Epithelial cell of proximal tubule (primary cell): ENCODE measurements at places on chromosomes 6 and 20. TPM values are rescaled to one million over a fixed set of nuclear protein-coding genes. Genes with fewer than 3 reads are reported as not detected.

GRCh38 chr6:162964488-162965140 is 236.8 kb downstream of the PACRG start:
- peak; percentile 4 for DNase-seq

- no peak for DNase-seq
Observed at GRCh38 chr6:381742-382461, 9.7 kb upstream of the IRF4 start.

- no peak for DNase-seq
Observed at GRCh38 chr20:18543216-18543615, 24.0 kb upstream of the SMIM26 start.

DNA sequence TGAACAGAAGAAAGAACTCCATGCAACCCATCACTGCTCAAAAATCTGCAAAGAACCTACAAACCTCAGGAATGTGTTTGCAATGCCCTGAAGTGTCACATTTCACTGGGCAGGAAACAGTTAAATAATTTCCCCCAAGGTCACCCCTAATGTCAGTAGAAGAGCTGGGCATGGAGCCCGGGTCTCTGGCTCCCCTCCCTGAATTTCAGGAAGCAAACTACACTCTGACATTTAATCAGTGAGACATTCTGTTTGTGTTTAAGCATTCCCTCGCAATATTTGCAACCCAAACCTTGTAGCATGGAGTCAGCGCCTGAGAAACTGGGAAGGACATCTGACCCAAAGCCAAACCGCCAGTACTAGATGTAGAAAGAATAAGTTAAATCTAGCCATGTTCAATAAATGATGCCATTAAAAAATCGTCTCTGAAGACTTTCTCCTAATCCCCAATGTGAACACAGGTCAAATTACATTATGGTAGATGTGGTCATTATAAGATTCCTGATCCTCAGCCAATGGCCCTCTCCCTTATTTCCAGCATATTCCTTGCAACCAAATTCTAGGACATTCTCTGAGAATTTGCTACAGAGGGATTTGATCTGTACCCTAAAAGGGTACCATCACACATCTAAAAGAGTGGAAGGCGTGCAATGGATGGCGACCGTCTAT is 91.2 kb upstream of the ADTRP start:
- no peak for DNase-seq

DNA sequence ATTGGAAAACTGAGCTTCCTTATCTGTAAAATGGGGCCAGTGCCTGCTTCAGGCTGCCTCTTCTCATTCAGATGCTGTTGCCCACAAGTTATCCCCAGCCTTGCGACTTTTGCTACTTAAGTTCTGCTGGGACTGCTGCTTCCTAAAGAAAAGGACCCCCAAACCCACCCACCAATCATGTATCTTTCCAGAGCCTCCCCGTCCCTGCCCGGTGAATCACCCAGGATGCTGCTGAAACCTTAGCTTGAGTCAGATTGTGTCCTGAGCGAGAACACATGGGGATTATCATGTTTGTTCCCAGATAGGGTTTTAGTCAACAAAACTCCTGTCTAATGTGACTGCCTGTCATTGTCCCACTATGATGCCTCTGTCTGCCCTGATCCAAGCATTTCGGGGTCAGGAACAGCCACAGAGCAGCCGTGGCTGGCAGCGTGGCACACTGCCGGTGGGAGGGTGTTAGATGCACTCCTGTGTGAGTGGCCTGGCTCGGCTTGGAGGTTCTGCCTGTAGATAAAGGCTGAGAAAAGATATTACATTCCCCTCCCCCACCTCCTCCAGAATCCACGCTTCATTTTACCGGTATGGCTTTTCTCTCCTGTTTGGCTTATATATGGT is 79.9 kb downstream of the TOX2 start:
- DNase-seq, result no peak

DNA sequence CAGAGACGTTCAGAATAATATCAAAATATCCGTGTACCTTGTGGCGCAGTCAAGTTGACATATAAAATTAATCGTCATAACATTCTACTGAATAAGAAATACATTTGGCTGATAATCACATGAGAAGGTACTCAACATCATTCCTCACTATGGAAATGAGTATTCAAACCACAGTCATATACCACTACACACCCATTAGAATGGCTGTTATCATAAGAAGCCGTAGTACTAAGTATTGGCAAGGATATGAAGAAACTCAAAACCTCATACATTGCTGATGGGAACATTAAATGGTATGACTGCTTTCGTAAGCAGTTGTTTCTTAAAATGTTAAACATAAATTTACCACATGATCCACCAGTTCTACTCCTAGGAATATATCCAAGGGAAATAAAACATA is 244.7 kb downstream of the CDKAL1 start:
- no peak for DNase-seq

DNA sequence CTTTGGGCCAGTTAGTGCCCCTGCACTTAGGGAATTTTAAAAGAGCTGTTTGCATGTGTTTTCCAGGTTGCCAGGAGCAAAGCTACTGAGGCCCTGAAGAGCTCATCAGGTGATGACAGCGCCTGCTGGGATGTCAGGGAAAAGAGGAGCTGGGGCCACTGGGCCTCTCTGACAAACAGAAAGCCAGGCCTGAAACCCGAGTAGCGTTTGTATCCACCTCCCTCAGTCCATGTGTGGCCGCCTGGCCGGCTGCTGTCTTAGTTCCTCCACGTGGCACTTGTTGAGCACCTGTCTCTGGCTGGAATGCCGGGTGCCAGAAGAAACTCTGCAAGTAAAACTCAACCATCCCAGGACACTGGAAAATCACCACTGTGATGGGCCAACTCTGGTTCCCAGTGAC is 601.2 kb downstream of the CDH26 start:
- DNase-seq, result no peak

Gene ABHD16B
- not detected in 2 replicates for total RNA-seq

Gene TXLNB
- not detected in 2 replicates for total RNA-seq
